ENCODE measurements at places on chromosomes 7 and 10. TPM values are rescaled to one million over a fixed set of nuclear protein-coding genes. Genes with fewer than 3 reads are reported as not detected.

GRCh38 chr7:105462765-105463420 lies 59.2 kb downstream of the PUS7 start:
- H3K4me3 ChIP-seq: no peak overlapping the region
- H3K4me1 ChIP-seq: no peaks in the 10 kb centered on the region
- peaks cover 36% of the 10 kb centered on the region for H3K36me3 ChIP-seq
- H3K27me3 ChIP-seq: no peaks in the 10 kb centered on the region
- DNase-seq: no peak

GRCh38 chr7:97126483-97127171 lies 9.1 kb downstream of the SDHAF3 start:
- DNase-seq: no peak
- H3K27ac ChIP-seq: no peak overlapping the region
- no peak overlapping the region for H3K4me3 ChIP-seq
- no peaks in the 10 kb centered on the region for H3K27me3 ChIP-seq

ABCB4 gene
- polyA plus RNA-seq: 0.18 TPM

- no peak for DNase-seq
- H3K4me3 ChIP-seq: no peak overlapping the region
- no peaks in the 10 kb centered on the region for H3K27me3 ChIP-seq
- no peak overlapping the region for H3K27ac ChIP-seq
- peaks cover 4% of the 10 kb centered on the region for H3K4me1 ChIP-seq
- H3K36me3 ChIP-seq: no peaks in the 10 kb centered on the region
These were observed 33.0 kb downstream of the SH2B2 start for GRCh38 chr7:102319671-102320070.

SOSTDC1 gene
- polyA plus RNA-seq: 0.81 TPM

MKLN1 gene
- 16.1 TPM for polyA plus RNA-seq

DNA sequence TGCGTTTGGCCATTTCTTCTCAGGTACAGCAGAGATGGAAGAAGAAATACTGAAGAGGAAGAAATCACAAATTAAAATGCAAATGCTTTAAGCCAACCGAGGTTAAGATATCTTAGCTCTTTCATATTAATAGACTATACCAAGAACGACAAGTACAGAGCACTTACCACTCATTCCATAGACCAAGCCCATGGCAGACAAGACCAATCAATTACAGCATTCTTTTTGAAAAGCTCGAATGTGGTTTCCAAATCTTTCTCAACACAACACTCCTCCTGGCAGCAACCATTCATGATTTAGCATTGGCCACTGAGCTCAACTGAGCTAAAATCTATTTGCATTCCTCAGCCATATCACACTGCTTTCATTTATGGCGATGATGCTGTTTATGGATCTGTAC lies 2.7 kb downstream of the ASAH2 start:
- no peaks in the 10 kb centered on the region for H3K4me1 ChIP-seq
- no peak overlapping the region for H3K27ac ChIP-seq
- H3K36me3 ChIP-seq: no peaks in the 10 kb centered on the region

DNA sequence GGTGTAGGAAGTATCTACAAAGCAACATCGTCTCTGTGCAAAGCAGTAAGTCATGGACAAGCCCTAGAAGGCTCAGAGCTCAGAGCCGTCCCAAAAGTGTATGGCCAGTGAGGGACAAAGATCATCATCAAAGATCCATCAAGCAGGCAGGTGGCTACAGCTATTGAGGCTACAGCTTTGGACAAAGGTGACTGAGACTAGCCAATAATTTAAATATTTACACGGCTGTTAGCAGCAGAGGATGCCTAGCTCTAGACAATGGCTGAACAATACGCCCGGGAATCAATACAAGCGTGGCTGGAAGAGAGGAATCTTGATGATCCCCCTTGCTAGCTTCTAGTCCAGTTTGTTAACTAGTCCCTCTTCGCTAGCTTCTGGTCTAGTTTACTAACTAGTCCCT lies 17.9 kb downstream of the NMT2 start:
- no peaks in the 10 kb centered on the region for H3K36me3 ChIP-seq
- no peak for DNase-seq
- no peak overlapping the region for H3K27ac ChIP-seq
- no peak overlapping the region for H3K4me3 ChIP-seq

- no peak overlapping the region for H3K4me3 ChIP-seq
- no peaks in the 10 kb centered on the region for H3K27me3 ChIP-seq
- no peak for DNase-seq
- no peaks in the 10 kb centered on the region for H3K36me3 ChIP-seq
- peaks cover 12% of the 10 kb centered on the region for H3K4me1 ChIP-seq
These were observed 14.7 kb upstream of the TNS3 start for GRCh38 chr7:47596502-47597202.

- H3K27me3 ChIP-seq: no peaks in the 10 kb centered on the region
- H3K4me1 ChIP-seq: peaks cover 35% of the 10 kb centered on the region
- no peaks in the 10 kb centered on the region for H3K36me3 ChIP-seq
- no peak for DNase-seq
- H3K27ac ChIP-seq: peak overlapping the region; percentile 85
These were observed 132.9 kb upstream of the FAM3C start for GRCh38 chr7:121529003-121529402.

MSS51 gene
- polyA plus RNA-seq: 0.95 TPM

MRPL32 gene
- 73.1 TPM for polyA plus RNA-seq

MCM10 gene
- polyA plus RNA-seq: 5.1 TPM

DNA sequence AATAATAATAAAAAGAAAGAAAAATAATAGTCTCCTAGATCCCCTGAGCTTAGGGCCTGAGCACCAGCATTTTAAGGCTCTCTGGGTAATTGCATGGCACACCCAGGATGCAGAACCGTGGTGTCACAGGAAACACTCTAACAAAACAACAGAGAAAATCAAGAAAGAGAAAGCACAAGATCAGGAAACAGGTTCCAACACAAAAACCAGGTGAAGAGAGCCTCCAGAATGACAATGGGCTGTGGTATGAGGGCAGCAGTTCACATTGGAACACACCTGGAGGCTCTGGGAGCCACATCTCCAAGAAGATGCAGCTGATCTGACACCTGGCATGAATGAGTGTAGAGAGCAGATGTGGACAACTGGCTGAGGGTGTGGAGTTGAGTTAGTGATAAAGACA lies 7.1 kb downstream of the MMRN2 start:
- H3K27me3 ChIP-seq: no peaks in the 10 kb centered on the region
- H3K36me3 ChIP-seq: no peaks in the 10 kb centered on the region
- peaks cover 15% of the 10 kb centered on the region for H3K4me1 ChIP-seq
- no peak overlapping the region for H3K27ac ChIP-seq
- no peak for DNase-seq
- H3K4me3 ChIP-seq: no peak overlapping the region

DNA sequence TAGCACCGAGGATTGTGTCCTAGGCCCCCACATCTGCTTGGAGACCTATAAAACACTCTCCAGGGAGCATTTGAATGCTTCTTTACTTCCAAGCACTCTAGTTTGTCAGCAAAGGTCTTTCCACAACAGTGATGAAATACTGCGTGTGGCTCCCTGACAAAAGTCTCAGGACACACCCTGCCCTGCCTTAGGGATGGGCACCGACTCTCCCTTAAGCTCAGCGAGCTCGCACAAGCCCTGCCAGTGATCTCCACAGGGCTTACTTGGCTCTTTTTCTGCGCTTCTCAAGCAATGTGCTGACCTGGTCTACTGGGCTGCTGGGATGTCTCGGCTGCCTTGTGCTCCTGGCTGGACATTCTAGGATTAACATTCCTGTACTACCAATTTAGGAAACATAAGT lies 84.3 kb upstream of the MPP7 start:
- no peaks in the 10 kb centered on the region for H3K4me1 ChIP-seq
- H3K27me3 ChIP-seq: peaks cover 36% of the 10 kb centered on the region
- no peaks in the 10 kb centered on the region for H3K36me3 ChIP-seq
- DNase-seq: no peak
- no peak overlapping the region for H3K27ac ChIP-seq
- no peak overlapping the region for H3K4me3 ChIP-seq

CFAP46 gene
- 4.9 TPM for polyA plus RNA-seq

DNA sequence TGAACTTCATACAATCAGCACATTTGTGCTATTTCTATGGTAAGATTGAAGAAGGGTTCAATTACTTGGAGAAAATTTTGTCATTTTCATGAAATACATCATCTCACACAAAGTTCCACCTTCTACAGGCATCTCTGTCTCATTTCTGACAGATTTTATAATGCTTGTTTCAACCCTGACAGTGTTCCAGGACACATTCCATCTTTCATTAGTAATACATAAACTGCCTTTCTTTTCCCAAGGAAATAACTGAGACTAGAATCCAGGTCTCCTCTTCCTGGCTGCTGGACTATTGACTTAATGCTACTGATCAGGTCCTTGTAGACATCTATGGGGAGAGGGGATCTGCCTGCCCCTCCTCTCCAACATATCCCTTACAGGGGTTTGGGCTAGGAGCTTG lies 70.1 kb upstream of the PLPP4 start:
- H3K36me3 ChIP-seq: no peaks in the 10 kb centered on the region
- no peak for DNase-seq
- H3K27me3 ChIP-seq: no peaks in the 10 kb centered on the region
- no peak overlapping the region for H3K27ac ChIP-seq
- no peaks in the 10 kb centered on the region for H3K4me1 ChIP-seq

DNA sequence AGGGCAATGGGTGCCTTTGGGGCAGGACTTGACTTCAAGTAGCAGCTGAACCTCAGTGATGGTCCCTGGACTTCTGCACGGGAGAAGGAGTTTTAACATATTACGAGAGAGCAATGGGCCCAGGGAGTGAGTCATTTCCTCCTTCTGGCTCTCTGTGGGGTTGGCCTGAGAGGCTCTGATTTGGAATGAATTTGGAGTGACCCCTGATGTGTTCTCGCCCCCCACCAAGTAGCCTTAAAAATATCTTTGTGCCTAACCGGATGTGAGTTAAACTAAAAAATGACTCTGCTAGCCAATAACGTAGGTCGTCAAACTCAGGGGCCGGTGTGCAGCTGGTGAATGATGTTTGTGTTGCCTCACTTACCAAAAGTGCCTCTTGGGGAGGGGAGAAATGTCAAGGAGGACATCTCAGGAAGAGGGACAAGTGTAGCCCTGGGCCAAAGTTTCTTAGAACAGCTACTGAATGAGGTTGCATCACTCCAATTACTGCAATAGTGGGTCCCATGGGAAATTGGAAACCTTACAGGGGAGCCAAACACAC lies 656.6 kb downstream of the INHBA start:
- DNase-seq: no peak
- H3K4me3 ChIP-seq: no peak overlapping the region
- H3K27ac ChIP-seq: peak overlapping the region; percentile 37
- peaks cover 10% of the 10 kb centered on the region for H3K4me1 ChIP-seq
- no peaks in the 10 kb centered on the region for H3K27me3 ChIP-seq

DNA sequence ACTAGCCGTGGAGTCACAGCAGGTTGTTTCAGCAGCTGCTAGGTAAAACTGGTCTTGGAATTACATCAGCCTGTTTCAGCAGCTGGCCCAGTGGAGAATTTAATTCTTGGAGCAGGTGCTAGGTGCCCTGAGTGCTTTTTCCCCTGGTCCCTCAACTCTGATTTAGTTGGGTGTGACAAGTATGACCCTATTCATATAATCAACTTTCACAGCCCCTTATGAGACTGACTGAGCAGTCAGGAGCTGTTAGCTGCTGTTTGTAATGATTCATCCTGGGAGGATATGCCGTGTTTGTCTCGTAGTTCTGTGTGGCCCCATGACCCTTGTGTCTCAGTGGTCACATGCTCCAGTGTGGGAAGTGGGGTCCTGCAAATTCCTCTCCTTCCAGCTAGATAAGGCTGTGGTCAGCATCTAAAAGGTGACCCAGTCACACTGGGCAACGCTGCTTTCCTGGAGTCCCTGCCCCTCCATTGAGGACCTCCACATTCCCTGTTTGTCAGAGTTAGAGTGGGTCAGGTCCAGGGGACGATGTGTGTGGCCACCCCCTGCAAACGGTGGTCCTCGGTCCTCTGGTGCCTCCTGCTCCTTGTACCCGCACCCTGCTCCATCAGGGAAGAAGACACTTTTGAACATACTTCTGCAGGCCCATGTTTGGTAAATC lies 28.3 kb downstream of the TBATA start:
- H3K27me3 ChIP-seq: no peaks in the 10 kb centered on the region
- no peak overlapping the region for H3K4me3 ChIP-seq
- H3K4me1 ChIP-seq: no peaks in the 10 kb centered on the region
- no peaks in the 10 kb centered on the region for H3K36me3 ChIP-seq
- DNase-seq: no peak

DNA sequence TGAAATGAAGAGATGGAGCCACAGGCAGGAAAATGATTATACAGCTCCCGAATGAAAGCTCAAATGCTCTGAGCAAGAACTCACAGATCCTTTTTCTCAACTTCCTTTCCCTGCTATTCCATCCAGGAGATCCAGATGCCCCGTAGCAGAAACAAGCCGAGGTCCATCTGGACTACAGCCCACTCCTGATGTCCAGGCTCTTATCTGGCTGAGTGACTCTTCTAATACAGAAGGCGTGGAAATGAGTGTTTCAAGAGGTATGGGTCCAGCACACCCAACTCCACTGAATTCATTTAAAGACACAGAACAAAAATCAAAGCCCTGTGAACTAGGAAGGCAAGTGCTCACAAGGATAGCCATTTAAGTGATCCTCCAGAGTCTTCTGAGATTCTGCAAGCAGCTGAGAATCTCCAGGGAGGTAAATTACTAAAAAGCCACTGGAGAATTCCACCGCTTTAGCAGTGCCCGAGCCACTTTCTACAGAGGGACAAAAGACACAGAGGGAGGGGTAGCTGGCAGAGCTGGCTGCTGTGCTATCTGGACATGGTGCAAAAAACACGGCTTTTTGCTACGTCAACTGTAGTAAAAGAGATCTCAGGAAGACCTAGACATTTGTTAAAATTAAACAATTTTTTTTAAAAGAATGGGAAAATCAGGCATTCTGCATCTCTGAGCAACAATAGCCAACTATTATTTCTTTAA lies 24.5 kb downstream of the FAM171A1 start:
- no peak overlapping the region for H3K27ac ChIP-seq
- no peaks in the 10 kb centered on the region for H3K36me3 ChIP-seq
- no peaks in the 10 kb centered on the region for H3K4me1 ChIP-seq

OGDHL gene
- polyA plus RNA-seq: 25.4 TPM

GRCh38 chr7:115782696-115783490 lies 247.7 kb downstream of the TFEC start:
- no peak for DNase-seq
- H3K4me1 ChIP-seq: no peaks in the 10 kb centered on the region
- H3K36me3 ChIP-seq: no peaks in the 10 kb centered on the region
- peaks cover 8% of the 10 kb centered on the region for H3K27me3 ChIP-seq

- H3K27ac ChIP-seq: no peak overlapping the region
- DNase-seq: no peak
- no peaks in the 10 kb centered on the region for H3K36me3 ChIP-seq
- H3K27me3 ChIP-seq: no peaks in the 10 kb centered on the region
- H3K4me1 ChIP-seq: no peaks in the 10 kb centered on the region
These were observed 55.9 kb downstream of the APBB1IP start for GRCh38 chr10:26494018-26494417.

LIPF gene
- 0.07 TPM for polyA plus RNA-seq

DYNC1I1 gene
- 0.05 TPM for polyA plus RNA-seq

Data from SK-N-SH (cell line).